ENCODE measurements at places on chromosomes 2 and 18. TPM values are rescaled to one million over a fixed set of nuclear protein-coding genes. Genes with fewer than 3 reads are reported as not detected.

The RAX gene
- total RNA-seq, result not detected

The KCNIP3 gene
- total RNA-seq, result not detected

The TUBB6 gene
- 0.22 TPM for total RNA-seq

The KIF1A gene
- total RNA-seq, result not detected

The SERPINB3 gene
- total RNA-seq, result not detected

The C1QL2 gene
- not detected for total RNA-seq

The STPG4 gene
- 0.32 TPM for total RNA-seq

The NT5C1B gene
- not detected for total RNA-seq

DNA sequence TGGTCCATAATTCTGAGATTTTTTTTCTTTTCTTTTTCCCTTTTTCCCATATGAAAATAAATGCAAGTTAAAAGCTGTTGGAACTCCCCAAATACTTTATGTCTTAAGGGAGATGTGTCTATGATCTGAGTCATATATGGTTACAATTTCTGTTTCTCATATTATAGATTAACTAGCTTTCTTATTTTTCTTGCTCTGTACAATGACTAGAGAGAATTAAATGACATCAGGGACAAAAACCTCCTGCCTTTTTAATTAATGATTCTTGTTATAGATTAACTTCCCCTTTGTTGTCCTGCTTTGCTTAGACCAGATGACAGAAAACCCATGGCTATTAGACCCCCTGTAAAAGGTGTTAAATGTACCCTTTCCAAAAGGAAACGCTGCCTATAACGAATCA lies 643.9 kb upstream of the NXPH2 start:
- H3K36me3 ChIP-seq, result no peaks in the 10 kb centered on the region
- H3K4me1 ChIP-seq, result no peaks in the 10 kb centered on the region
- no peak for DNase-seq
- no peak overlapping the region for H3K27ac ChIP-seq
- no peak overlapping the region for H3K4me3 ChIP-seq

- no peaks in the 10 kb centered on the region for H3K27me3 ChIP-seq
- H3K36me3 ChIP-seq, result peaks cover 2% of the 10 kb centered on the region
Observed at GRCh38 chr2:109446278-109447131, 167.3 kb downstream of the SEPTIN10 start.

DNA sequence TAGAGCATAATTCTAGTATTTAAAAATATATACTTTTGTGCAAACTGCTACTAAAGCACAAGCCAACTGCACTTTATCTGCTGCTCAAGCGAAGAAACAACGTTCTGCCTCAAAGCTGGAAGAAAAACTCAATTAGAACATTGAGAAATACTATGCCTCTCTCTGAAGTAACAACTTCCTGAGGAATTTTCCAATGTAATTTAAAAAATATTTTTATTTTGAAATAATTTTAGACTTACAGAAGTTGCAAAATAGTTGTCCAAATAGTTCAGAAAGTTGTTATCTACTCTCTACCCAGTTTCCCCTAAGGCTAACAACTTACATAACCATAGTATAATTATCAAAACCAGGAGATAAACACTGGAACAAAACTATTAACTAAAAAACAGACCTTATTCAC lies 12.3 kb upstream of the POLI start:
- H3K4me3 ChIP-seq, result no peak overlapping the region
- no peak overlapping the region for H3K27ac ChIP-seq
- no peaks in the 10 kb centered on the region for H3K36me3 ChIP-seq
- no peaks in the 10 kb centered on the region for H3K27me3 ChIP-seq
- peaks cover 11% of the 10 kb centered on the region for H3K4me1 ChIP-seq

GRCh38 chr2:189221811-189222467 lies 42.4 kb upstream of the COL5A2 start:
- no peaks in the 10 kb centered on the region for H3K27me3 ChIP-seq
- H3K36me3 ChIP-seq, result no peaks in the 10 kb centered on the region
- no peaks in the 10 kb centered on the region for H3K4me1 ChIP-seq

DNA sequence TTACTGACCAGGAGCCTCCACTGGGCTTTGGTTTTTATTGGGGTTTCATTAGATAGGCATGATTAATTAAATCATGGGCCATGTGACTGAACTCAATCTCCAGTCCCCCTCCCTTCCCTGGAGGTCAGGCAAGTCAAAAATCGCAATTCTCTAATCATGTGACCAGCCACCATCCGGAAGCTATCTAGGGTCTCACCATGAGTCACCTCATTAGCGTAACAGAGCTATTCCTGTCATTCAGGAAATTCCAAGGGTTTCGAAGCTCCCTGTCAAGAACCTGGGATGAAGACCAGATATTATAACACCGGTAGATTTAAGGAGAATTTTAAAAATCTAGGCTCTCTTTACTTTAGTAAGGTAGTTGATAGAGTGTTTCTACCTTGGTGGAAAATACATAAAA lies 180.3 kb upstream of the TCF4 start:
- no peak for DNase-seq
- no peak overlapping the region for H3K4me3 ChIP-seq
- no peaks in the 10 kb centered on the region for H3K27me3 ChIP-seq
- no peaks in the 10 kb centered on the region for H3K4me1 ChIP-seq
- H3K27ac ChIP-seq, result no peak overlapping the region

DNA sequence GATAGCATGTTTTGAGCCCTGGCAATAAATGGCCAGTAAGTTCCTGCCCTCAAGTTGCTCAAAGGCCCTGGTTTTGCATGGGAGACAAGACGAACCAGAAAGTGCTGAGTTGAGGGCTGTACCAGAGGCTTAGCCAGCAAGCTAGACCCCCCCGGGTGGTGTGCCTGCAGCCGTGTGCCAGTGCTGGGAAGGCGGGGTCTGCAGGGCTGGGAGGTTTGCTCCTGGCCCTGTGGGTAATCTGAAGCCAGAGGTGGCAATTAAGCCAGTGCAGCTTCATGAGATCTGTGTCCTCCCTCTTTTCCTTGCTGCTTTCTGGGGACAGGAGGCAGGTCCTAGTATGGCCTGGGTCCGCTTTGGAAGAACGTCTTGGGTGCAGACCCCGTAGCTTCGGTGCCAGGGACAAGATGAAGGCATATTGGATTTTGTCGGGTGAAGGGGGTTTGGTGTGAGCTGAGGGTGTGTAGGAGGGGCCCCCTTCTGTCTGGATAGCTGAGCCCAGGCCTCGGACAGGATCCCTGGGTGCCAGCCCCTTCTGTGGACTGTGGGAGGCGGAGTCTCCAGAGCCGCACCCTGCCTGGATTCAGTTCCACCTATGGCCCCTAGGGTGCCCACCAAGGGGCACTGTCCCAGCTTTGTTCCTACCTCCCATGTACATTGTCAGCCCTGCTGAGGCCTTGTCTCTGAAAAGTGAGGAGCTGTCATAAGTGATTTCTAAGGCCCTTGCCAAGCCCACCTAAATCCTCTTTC lies 15.6 kb downstream of the ATOH8 start:
- no peaks in the 10 kb centered on the region for H3K4me1 ChIP-seq
- DNase-seq, result no peak

DNA sequence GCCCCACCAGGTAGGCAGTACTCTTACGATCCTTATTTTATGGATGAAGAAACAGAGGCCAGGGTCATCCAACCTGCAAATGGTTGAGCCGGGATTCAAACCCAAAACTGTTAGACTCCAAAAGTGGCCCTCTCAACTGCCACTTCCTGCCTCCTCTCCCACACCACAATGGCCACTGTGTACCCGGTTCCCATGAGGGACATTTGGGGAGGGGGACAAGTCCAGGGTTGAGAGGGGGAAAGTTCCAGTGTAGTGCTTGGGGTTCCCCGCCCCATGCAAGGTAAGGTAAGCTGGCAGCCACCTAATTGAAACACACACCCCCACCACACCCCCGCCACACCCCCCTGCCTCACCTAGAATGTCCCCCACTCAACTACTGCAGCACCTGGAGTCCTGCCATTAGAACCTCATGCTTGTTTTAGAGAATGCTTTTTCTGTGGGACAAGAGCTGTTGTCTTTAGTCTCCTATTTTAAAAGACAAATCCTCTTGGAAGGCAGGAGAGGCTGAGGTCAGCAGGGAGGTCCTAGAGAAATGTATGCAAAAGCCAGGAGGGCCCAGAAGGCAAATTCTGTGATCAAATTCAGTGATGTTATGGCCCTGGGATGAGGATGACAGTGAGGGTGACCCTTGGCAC lies 145.2 kb downstream of the ZFP36L2 start:
- no peak overlapping the region for H3K27ac ChIP-seq
- no peaks in the 10 kb centered on the region for H3K27me3 ChIP-seq

- peak overlapping the region; percentile 81 for H3K27ac ChIP-seq
- peak; percentile 96 for DNase-seq
- H3K4me3 ChIP-seq, result peak overlapping the region; percentile 97
- H3K4me1 ChIP-seq, result peaks cover 28% of the 10 kb centered on the region
- H3K36me3 ChIP-seq, result no peaks in the 10 kb centered on the region
Observed at GRCh38 chr18:13137670-13138419, 80.7 kb upstream of the LDLRAD4 start.

GRCh38 chr2:207012461-207012860 lies 73.1 kb downstream of the CPO start:
- H3K4me3 ChIP-seq, result no peak overlapping the region
- peaks cover 2% of the 10 kb centered on the region for H3K27me3 ChIP-seq
- H3K36me3 ChIP-seq, result no peaks in the 10 kb centered on the region
- no peak for DNase-seq

- DNase-seq, result no peak
- H3K4me3 ChIP-seq, result peak overlapping the region; percentile 15
- no peaks in the 10 kb centered on the region for H3K36me3 ChIP-seq
- H3K27me3 ChIP-seq, result no peaks in the 10 kb centered on the region
- H3K27ac ChIP-seq, result no peak overlapping the region
Observed at GRCh38 chr18:46179306-46179705, 75.1 kb downstream of the HAUS1 start.

- no peaks in the 10 kb centered on the region for H3K27me3 ChIP-seq
- H3K36me3 ChIP-seq, result no peaks in the 10 kb centered on the region
- no peak overlapping the region for H3K27ac ChIP-seq
- no peaks in the 10 kb centered on the region for H3K4me1 ChIP-seq
Observed at GRCh38 chr2:233832869-233833311, 21.4 kb downstream of the HJURP start.

DNA sequence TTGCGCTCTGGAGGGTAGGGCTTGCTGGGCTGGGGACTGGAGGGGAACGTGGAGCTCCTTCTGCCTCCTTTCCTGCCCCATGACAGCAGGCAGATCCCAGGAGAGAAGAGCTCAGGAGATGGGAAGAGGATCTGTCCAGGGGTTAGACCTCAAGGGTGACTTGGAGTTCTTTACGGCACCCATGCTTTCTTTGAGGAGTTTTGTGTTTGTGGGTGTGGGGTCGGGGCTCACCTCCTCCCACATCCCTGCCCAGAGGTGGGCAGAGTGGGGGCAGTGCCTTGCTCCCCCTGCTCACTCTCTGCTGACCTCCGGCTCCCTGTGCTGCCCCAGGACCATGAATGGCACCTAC lies 4.3 kb downstream of the GPR35 start:
- H3K4me3 ChIP-seq, result no peak overlapping the region
- no peaks in the 10 kb centered on the region for H3K36me3 ChIP-seq
- H3K4me1 ChIP-seq, result peaks cover 17% of the 10 kb centered on the region
- H3K27ac ChIP-seq, result no peak overlapping the region

GRCh38 chr2:102002228-102002627 lies 10.5 kb downstream of the IL1R2 start:
- H3K4me1 ChIP-seq, result peaks cover 37% of the 10 kb centered on the region
- no peaks in the 10 kb centered on the region for H3K27me3 ChIP-seq
- H3K27ac ChIP-seq, result no peak overlapping the region
- no peaks in the 10 kb centered on the region for H3K36me3 ChIP-seq

- peaks cover 19% of the 10 kb centered on the region for H3K4me1 ChIP-seq
- no peaks in the 10 kb centered on the region for H3K27me3 ChIP-seq
- DNase-seq, result no peak
- no peaks in the 10 kb centered on the region for H3K36me3 ChIP-seq
- H3K4me3 ChIP-seq, result no peak overlapping the region
- H3K27ac ChIP-seq, result no peak overlapping the region
Observed at GRCh38 chr2:218325566-218326160, 31.0 kb upstream of the CATIP start.

DNA sequence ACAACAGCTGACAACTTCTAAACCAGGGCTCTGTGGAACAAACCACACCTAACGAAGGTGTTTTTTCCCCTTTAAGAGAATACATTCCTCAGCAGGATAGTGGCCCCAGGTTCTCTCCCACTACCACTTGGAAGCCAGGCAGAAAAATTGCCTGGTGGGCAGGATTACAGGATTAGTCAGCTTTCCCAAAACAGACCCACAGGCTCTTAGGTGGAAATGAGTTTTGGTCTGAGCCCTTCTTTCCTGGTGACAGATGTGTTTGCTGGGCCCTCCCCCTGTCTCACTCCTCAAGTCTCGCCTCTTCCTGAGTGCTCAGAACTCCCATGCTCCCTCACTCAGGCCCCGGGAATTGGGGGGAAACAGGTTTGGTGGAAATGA lies 139.4 kb upstream of the HAAO start:
- no peak overlapping the region for H3K27ac ChIP-seq
- H3K4me3 ChIP-seq, result no peak overlapping the region
- H3K4me1 ChIP-seq, result no peaks in the 10 kb centered on the region

DNA sequence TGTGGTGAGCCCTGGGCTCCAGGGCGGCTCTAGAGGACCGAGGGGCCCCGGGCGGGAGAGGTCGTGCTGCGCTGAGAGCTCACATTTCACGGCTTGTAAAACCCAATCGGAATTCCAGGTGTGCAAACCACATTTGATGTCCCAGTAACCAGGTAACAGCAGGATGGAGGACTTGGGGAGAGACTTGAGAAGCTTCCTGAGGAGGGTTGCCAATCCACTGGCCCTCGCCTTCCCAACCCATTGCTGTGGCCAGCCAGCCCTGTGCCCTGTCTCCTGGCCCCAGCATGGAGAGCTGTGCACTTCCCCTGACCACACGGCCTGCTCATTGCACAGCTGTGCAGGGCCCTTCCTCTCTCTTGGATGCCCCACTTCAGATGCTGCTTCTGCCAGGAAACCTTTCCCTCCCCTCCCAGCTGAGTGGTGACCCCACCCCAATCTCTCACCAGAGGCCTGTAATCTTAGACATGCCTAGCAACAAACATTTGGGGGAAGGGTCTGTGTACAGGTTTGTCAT lies 39.6 kb downstream of the ASB1 start:
- no peak overlapping the region for H3K4me3 ChIP-seq
- H3K36me3 ChIP-seq, result no peaks in the 10 kb centered on the region
- DNase-seq, result no peak
- no peak overlapping the region for H3K27ac ChIP-seq

DNA sequence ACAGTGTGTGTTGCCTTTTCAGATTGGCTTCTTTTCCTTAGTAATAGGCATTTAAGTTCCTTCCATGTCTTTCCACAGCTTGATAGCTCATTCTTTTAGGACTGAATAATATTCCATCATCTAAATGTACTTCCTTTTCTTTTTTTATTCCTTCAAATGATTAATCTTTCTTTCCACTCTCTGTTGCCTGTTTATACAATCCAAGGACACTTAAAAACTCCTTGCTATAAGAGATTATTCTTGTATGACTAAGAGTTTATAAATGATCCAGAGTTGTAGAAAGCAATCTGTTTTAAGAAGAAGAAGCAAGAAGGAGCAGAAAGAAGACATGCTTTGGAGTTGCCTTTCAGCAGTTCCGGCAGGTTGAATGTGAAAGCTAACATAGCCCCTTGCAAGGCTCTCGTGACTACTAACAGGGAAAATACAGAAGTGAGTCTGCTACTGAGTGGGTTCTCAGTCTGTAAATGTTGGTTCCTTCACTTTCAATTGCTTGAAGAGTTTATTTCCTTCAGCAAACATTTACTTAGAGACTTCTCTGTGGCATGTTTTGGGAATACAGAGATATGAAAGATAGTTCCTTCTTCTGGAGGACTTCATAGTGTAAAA lies 123.0 kb downstream of the PMAIP1 start:
- H3K4me1 ChIP-seq, result no peaks in the 10 kb centered on the region
- H3K36me3 ChIP-seq, result no peaks in the 10 kb centered on the region
- H3K27me3 ChIP-seq, result peaks cover 2% of the 10 kb centered on the region
- no peak for DNase-seq
- no peak overlapping the region for H3K4me3 ChIP-seq
- H3K27ac ChIP-seq, result no peak overlapping the region
